ENCODE measurements at places on chromosomes 12 and 14.

GRCh38 chr12:118052324-118053070 is 8.5 kb downstream of the WSB2 start:
- DNase-seq, result peak; percentile 83

GRCh38 chr14:100295376-100296105 is 10.7 kb downstream of the SLC25A29 start:
- no peak for DNase-seq

DNA sequence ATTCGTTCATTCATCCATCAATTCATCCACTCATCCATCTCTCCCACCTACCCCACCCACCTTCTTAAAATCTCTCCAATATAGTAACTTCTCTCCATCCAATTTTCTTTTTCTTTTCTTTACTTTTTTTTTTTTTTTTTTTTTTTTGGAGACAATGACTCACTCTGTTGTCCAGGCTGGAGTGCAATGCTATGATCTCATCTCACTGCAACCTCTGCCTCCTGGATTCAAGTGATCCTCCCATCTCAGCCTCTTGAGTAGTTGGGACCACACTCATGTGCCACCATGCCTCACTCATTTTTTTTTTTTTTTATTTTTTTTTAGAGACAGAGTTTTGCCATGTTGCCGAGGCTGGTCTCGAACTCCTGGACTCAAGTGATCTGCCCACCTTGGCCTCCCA is 118.4 kb downstream of the SUDS3 start:
- no peak for DNase-seq

GRCh38 chr12:54684636-54685630 is 36.8 kb upstream of the DCD start:
- no peak for DNase-seq

- DNase-seq, result no peak
Measured at GRCh38 chr12:53495903-53496751, 3.1 kb downstream of the MAP3K12 start.

- DNase-seq, result no peak
Measured at GRCh38 chr12:93883436-93884154, 206.4 kb downstream of the CRADD start.

DNA sequence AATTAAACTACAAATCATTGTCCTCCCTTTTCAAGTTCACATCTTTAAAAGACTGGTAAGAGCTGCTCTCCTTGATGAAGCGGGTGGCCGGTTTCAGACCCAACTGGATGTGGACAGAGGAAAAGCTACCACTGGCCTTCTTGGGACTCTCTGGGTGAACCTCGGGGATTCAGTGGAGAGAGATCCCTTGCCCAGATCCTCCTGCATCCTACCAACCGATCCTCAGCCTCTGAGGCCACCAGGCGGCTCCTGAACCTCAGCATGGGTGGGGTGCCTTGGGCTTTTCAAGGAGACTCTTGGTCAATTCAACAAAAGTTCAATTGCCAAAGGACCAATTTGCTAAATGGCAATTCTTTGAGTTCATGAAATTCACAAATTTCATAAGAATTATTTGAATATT is 84.5 kb downstream of the ZFP36L1 start:
- no peak for DNase-seq

DNA sequence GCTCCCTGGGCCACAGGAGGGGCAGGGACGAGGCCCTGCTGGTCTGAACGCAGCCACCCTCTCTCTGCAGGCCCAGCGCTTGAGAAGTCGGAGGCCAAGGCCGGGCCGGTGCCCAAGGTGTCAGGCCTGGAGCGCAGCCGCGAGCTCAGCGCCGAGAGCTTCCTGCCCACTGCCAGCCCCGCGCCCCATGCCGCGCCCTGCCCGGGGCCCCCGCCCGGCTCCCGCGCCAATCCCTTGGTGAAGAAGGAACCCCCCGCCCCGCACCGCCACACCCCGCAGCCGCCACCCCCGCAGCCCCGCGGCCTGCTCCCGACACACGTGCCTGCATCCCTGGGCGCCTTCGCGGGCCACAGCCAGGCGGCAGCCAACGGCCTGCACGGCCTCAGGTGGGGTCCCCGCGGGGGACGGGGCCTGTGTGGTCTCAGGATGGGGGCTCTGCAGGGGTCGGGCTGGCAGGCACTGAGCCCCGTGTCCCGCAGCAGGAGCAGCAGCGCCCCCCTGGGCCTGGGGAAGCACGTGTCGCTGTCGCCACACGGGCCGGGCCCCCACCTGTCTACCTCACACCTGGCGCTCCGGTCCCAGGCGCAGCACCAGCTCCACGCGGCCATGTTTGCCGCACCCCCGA is 40.4 kb downstream of the LRCOL1 start:
- DNase-seq, result no peak

GRCh38 chr12:23938422-23938821 is 11.0 kb downstream of the SOX5 start:
- no peak for DNase-seq

GRCh38 chr14:75430116-75430515 is 2.3 kb downstream of the JDP2 start:
- no peak for DNase-seq

- DNase-seq, result no peak
Measured at GRCh38 chr14:50797250-50798047, 33.5 kb downstream of the NIN start.

- no peak for DNase-seq
Measured at GRCh38 chr12:14716848-14717444, 20.5 kb upstream of the GUCY2C start.

- no peak for DNase-seq
Measured at GRCh38 chr12:89733579-89734201, 25.1 kb upstream of the ATP2B1 start.

GRCh38 chr14:77059276-77059915 is 30.9 kb upstream of the IRF2BPL start:
- no peak for DNase-seq

DNA sequence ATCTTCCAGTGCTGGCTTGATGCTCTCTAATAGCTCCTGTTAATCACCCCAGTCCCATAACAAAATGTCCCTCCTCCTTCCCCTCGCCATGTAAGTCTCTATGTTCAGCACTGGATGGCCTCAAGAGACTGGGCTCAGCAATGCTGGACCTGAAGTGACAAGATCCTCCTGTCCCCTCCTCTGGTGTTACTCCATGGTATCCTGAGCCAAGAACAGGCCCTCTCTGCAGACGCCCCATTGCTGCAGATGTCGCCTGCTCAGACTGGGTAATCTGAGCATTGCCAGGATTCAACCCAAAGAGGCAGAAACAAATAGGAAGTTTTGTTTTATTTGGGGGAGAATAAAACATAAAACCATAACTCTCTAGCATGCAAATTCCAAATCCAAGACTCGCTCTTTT is 149.7 kb downstream of the NTF3 start:
- DNase-seq, result no peak

- DNase-seq, result no peak
Measured at GRCh38 chr14:99918781-99919180, 125.6 kb downstream of the EML1 start.

DNA sequence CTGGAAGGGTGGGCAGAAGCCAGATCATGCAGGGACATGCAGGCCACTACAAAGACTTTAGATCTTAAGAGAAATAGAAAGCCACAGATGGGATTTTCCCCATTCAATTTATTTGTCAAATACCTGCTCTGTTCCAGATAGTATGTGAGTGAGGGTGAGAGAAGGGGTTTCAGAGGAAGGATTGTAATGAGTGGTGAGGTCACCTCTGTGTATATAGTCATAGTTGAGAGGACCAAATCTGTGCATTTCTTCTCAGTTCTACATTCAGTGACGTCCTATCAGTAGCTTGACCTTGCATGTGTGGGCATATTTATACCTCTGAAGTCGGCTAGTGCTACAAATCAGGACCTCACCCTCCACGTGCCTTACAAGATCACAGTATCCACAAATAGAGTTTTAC is 31.2 kb upstream of the RBM19 start:
- DNase-seq, result no peak

GRCh38 chr12:96986883-96987523 is 79.9 kb downstream of the NEDD1 start:
- DNase-seq, result no peak

DNA sequence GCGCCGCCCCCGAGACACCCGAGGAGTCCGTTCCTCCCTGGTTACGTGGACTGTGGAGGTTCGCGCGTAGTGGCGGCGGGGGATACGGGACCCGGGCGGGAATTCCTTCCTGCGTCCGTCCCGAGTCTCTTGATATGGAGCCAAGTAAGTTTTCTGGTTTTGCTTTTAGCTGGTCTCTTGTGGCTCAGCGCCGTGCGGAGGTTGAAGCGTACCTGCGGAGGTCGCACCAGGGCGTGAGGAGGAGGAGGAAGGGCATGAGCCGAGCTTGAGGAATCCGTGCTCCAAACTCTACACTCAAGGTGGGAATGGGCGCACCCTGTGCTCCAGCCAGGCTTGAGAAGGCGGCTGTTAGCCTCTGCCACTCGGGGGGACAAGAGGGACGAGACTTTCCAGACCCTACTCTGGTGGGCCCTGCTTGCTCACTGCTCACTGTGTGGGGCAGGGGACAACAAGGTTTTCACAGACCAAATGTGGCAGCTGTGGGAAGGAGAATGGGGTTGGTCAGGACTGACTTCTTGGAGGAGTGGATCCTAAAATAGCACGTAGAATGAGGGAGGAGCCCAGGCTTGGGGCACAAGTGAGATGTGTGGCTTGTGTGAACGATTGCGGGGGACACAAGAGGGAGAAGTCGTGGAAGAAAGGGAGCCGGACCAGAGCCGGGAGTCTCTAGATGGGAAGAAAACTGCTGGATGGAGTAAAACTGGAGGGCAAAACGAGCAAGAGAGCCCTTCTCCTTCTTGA is 577 bp downstream of the ATG101 start:
- DNase-seq, result no peak

DNA sequence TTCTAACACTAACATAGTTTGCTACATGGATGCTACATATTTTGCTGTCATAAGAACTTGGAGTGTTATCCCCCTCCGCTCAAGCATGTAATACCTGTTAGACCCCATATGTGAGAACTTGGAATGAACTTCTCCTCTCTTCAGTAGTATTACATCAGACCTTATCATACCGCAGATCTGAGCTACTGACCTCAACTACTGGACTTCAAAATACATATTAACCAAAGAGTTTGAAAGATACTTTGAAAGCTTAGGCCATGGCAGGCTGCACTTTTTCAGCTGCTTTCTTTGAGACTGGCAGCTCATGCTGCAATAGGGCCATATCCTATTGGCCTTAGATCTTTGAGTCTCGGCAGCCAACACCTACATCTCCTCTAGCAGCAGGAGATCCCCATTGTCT is 74.8 kb downstream of the EEA1 start:
- no peak for DNase-seq

DNA sequence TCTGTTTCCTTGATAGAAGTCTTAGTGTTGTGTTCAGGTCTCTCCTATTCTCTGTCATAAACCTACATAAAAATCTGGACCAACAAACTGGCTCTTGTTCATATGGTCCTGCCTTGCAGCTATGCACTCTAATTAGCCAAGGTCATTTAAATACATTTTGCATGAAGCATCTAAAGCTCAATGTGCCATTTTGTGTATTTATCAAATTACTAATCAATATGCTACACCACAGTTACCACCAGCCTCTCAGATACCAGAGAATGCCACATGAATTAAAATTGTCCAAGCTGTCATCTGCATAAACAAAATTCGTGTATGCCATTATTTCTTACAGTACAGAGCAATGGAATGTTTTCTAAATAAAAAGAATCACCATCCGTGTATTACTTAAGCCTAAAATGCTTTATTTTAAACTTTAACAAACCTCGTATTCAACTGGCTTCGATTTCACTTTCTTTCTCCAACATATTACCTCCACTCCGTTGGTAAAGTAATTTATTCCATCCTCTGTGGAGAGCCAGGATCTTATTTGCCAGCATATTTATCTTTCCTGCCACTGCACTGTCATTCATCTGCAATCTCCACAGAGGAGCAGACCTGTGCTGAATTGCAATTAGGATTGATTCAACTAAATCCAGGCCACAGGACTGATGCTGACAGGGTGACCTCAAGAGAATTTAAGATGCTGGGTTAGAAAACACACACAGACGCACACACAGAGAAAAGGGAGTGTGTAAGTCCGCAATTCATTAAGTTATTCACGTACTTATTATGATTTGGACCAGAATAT is 284.1 kb upstream of the FOXG1 start:
- DNase-seq, result no peak

- no peak for DNase-seq
Measured at GRCh38 chr14:22802860-22803686, 12.2 kb downstream of the SLC7A7 start.

DNA sequence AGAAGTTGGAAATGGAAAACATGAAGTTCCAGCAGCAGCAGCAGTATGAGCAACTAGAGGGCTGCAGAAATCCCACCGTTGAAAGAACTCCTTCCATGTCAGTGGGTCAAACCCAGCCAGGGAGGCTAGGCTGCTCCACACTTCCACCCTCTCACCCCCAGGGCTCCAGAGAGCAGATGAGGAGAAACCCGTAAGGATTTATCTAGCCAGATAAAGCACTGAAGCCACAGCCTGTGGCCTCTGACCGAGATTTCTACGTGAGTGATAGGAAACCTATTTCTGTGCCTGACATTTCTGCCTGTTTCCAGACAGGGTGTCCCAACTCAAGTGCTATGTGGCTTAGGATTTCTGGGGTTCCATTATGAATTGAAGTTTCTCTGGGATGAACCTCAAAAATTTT is 100.0 kb upstream of the EEA1 start:
- no peak for DNase-seq

DNA sequence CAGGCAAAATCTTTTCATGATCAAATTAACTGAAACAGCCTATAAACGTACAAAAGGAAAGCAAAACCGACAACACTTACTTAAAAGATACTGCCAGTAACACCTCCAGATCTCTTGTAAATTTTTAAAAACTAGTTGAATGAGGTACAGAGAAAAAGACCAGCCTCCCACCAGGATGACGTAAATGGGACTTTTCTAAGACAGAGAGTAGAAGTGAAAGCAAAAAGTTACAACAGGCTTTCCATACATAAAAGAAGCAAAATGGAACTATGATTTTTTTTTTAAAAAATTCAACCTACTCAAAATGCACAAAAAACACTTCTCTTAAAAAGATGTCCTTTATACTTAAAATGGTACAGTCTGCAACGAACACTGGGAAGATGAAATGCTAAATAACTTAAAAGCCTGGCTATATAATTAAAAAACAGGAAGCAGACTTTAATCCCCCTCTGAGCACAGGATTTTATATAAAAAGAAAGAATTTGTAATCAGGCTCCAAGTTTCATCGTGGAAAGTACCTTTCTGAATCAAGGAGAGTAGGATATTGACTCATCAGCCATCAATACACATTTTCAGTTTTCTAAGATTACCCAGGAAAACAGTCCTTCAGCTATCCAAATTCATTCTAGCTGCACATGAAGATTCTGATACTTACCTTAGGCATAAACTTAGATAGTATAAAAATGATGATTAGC is 14.2 kb upstream of the MYO1A start:
- DNase-seq, result no peak

- peak; percentile 85 for DNase-seq
Measured at GRCh38 chr14:51396222-51396815, 156.3 kb downstream of the TMX1 start.

All from RWPE2 (cell line).